ENCODE measurements at places on chromosomes 5 and 9.

GRCh38 chr5:175893466-175893865, 22.1 kb downstream of the CPLX2 start:
- DNase-seq = peak; percentile 44

GRCh38 chr5:73104326-73104725, 16.0 kb upstream of the TMEM171 start:
- no peak for DNase-seq

DNA sequence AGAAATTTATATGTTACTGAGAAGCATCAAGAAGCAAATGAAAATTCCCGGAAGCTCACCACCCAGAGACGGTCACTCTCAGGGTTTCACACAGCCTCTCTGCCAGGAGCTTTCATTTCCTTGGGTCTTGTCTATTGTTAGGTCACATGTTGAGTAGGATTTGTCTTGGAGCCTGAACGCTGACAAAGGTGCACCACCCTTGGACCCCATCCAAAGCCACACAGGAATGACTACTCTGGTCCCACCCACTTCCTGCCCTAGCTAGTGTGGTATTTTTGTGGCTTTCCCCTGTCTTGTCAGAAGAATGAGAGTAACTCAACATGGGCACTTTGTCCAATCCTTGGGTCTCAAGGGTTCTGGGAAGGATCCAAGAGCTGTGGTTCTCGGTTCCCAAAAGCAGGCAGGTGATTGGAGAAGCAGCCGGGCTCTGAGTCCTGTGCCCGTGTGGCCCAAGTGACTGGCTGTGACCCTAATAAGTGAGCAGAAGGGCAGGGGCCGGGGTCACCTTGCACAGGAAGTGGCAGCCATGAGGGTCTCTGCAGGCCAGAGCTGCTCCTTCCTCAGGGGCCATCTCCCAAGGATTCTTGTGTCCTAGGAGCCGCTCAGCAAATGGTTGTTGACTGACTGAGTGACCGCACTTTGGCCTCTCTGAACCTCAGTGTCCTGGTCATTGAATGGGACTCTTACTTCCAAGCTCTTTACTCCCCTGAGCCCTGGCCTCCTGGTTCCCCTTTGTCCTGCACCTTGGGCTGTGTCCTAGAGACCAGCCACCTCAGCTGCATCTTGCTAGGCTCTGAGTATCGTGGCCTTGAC, 6.9 kb downstream of the FGD3 start:
- no peak for DNase-seq

GRCh38 chr5:543755-544674, 19.8 kb upstream of the SLC9A3 start:
- DNase-seq = peak; percentile 62

GRCh38 chr9:94002316-94003140, 47.4 kb upstream of the BARX1 start:
- DNase-seq = no peak

DNA sequence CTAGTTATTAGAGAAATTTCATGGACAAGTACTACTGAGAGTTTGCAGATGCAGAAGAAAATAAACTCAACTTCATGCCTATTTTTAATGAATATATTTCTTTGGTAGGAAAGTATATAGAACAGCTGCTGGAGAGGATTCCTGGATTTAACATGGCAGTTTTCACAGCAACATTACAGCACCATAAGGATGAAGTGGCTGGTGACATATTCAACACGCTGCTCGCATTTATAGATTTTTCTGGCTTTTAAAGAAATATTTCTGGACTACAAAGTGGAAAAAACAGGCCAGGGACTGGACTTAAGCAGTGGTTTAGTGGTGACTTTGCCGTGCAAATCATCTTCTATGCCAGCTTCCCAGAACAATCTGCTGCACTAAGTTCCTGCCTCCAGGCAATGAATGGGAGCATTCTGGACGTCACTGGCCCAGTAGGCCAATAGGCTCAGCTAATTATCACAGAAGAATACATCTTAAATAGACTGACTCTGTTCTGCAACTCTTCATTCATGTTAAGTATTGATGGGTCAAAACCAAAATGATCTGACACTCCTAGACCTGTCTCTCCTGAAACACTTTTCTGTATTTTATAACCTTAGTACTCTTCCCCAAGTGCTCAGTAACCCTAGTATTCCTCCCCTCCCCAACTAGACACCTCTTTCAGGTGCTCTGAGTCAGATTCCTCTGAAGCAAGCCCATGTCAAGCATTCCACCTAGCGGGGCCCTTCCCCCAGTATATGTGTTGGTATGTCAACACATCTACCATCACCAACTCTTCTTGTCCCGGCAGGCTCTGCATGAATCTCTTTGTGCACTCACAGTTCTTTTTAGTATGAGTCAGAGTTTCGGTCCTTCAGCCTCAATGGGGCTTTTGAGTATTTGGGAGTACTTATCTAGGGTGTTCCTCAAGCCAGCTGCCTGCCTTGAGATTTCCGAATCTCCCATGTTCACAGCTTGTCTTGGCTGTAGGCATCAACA, 625.5 kb downstream of the CHSY3 start:
- no peak for DNase-seq

- DNase-seq = peak; percentile 72
These were observed 621 bp downstream of the NR6A1 start for GRCh38 chr9:124770359-124771020.

- DNase-seq = no peak
These were observed 435.9 kb upstream of the DMAC1 start for GRCh38 chr9:8235489-8235888.

DNA sequence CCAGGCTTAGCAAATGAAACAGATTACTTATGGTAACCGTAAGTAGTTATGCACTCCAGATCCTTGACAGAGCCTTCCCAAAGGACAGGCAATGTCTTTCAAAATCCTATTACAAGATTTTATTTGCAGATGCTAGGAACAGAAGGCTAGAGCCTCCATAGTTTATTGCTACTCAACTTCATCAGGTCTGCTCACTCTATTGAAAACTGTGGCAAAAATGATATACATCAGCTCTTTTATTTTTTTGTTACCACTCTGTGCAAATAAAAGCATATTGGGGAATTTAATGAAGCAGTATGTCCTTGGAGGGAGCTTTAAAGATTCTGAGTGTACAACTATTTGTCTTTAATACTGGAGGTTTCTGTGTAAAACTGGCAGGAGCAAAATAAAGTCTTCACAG, 46.5 kb downstream of the SLC44A1 start:
- DNase-seq = no peak

DNA sequence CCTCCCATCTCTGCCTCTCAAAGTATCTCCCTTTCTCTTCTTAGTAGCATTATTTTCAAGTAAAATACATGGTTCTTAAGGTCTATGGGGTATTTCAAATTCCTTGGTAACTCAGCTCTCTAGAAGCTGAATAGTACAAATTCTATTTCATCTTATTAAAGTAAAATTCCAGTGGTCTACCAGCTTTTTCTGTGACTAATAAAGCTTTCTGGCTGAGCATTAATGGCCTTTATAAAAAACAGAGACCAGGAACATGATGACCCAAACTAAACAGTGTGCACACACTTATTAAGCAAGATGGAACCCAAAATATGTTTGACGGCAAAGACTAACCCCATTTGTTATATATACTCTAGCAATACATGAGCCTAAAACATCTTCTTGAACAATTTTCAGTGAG, 142.6 kb downstream of the OR2K2 start:
- DNase-seq = no peak

GRCh38 chr5:134798468-134798867, 39.9 kb downstream of the DDX46 start:
- DNase-seq = no peak

DNA sequence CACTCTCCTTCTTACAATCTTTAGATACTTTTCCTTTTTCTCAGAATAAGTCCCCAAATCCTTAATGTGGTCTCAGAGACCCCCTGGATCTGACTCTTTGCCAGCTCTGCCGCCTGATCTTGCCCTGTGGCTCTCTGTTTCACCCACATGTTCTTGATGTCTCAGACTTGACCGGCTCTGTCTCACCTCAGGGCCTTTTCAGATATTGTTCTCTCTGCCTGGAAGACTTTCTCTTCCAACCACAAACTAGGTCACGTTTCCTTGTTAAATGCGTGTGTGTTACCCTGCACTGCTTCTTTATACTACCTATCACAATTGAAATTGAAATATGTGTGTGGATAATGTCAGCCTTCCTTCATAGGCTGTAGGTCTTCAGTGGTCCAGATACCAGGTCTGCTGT, 265.4 kb upstream of the NUDT12 start:
- DNase-seq = no peak

DNA sequence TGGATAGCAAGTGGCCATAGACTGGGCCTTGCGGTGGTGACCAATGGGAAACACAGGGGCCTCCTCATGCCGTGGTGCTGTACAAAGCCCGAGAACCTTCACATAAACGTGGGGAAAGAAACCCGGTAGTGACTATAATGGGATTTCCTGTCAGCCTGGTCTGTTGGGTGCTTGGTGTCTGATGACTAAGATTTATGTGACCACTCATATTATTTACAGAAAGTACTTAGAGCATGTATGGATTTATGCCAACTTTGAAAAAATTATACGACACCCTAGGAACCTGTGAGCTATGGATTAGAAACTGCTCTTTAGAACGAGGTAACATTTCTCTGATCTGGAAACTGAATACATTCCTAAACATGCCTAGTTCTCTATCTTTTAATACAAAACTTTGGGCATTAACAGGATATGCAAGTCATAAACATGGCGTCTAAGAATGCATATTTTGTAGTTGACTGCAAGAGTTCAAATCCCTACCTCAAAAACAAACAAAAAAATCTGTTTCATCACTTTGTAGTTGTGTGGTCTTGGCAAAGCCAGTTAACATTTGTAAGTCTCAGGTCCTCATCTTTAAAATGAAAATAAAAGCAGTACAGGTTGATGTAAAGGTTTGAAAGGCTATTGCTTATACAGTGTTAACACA, 85.4 kb downstream of the TMEM167A start:
- DNase-seq = no peak

- DNase-seq = no peak
These were observed 56.7 kb downstream of the SLC1A1 start for GRCh38 chr9:4547016-4547415.

GRCh38 chr9:137762414-137763061, 115.0 kb upstream of the CACNA1B start:
- no peak for DNase-seq

DNA sequence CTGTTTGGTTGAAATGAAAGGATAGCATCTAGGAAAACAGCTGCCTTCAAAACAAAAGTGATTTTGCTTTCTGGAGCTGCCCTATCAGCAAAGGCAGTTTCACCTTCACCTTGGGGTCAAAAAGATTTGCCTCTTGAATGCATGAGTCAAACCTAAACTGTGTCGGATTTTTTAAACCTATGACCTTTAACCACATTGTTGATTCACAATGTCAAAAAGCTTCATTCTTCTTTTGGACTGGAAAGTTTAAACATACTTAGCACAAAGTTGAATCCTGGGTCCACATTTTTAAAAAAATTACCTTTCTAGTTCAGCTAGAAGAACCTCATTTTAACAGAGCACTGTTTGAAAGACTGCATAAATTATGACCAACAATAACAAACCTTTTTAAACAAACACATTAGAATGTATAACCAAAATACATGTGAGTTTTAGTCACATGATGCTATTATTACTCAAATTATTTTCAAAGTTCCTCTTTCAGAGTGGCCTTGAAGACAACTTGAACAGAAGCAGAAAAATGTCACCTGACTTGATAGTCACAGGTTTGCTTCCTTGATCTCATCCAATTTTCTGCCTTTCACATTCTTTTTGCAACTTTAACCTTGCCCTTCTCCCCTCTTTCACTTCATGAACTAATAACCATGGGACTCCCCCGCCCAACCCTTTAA, 109.7 kb upstream of the LHFPL2 start:
- no peak for DNase-seq

DNA sequence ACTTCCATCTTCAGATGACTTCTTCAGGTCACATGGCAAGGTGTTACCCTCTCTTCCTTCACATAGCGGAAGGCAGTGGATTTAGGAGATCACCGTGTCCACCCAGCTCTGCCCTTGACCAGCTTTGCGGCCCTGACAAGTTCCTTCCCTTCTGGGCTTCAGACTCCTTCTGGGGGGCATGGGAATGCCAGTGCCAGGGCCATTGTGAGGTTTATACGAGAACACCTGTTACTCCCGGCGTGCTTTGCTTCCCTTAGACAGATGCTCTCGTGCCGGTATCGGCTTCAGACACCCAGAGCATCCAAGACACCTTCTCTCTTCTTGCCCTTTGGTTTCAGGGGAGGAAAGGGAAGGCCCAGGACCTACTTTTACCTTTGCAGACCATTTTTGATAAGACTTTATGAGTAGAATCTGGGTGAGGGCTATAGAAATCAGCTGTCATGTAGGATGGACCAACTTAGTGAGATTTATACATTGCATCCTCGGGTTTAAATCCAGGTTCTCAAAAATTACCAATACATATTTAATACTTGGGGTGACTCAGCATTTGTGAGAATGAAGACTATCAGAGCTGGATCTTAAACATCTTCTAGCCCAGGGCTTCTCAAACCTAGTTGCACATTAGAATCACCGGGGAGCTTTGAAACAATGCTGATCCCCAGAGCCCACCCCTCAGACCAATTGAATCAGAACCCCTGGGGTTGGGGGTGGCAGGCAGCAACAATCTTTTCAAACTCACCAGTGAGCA, 138.2 kb downstream of the MVB12B start:
- DNase-seq = peak; percentile 19

DNA sequence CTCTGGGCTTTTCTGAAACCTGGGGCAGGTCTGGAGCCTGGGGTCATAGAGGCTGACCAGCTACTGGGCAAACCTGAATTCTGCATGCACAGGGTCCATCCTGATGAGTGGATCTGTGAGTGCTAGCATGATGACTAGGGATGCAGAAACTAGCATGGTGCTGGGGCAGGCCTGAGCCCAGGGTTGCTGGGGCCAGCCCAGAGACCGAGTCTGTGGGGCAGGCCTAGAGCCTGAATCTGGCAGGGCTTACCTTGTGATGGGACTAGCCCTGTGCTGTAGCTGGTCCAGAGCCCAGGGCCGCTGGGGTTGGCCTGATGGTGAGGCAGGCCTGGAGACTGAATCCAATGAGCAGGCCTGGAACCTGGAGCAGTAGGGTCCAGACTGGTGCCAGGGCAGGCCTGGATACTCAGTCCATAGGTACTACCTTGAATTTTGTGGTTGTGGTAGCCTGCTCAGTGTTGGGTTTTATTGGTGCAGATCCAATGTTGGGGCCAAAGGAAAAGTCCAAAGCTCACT, 313.5 kb downstream of the TLR4 start:
- DNase-seq = no peak

DNA sequence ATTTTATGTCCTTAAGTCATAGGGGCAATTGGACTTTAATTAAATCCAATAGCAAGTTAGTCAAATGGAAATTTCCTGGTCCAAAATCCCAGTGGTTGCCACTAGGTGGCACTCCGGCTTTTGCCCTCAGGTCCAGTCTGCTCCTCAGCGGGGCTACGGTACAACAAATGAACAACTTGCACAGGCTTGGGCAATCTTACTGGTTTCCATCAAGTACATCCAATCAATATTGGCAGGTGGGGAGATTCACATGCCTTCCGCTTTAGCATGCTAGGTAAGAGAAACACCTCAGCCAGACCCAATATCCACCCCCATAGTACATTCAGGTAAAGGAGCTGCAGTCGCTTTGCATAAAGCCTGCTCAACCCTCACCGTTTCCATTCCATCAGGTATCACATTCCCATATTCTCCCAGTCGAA, 6.3 kb upstream of the MXD3 start:
- peak; percentile 82 for DNase-seq
